NCI-H1417 treated with DMSO at 0.1 percent for 48 hours (cell line): ENCODE measurements at places on chromosomes 16 and 17.

DNA sequence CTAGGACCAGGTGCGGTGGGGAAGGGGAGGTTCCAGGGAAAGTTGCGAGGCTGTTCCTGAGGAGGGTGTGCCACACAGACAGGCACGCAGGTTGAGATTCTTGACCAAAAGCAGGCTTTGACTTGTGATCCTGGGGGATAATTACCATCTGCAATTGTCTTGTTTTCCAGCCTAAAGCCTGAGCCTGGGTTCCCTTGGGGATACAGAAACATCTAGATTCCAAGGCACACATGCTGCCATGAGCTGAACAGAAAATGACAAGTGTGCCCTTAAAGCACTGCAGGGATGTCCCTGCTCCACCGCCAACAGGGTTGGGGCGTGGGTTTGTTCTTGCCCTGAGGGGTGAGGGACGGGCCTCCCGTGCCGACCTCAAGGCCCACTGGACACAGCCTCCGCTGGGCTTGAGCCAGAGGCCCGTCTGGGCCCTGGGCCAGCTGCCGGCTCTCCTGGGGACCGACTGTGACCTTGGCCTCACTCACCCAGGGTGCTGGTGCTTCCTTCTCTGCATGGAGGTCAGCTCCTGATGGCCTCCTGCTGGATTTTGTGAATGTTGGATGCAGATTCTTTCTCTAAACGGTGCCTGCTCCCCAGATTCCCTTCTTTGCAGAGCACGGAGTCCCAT, 14.0 kb downstream of the CA5A start:
- DNase-seq: no peak

GRCh38 chr17:39150795-39151149, 665 bp downstream of the PLXDC1 start:
- DNase-seq: no peak

- DNase-seq: no peak
These were observed 17.7 kb downstream of the PIMREG start for GRCh38 chr17:6461792-6462524.

GRCh38 chr16:81531419-81531821, 86.8 kb downstream of the CMIP start:
- no peak for DNase-seq

DNA sequence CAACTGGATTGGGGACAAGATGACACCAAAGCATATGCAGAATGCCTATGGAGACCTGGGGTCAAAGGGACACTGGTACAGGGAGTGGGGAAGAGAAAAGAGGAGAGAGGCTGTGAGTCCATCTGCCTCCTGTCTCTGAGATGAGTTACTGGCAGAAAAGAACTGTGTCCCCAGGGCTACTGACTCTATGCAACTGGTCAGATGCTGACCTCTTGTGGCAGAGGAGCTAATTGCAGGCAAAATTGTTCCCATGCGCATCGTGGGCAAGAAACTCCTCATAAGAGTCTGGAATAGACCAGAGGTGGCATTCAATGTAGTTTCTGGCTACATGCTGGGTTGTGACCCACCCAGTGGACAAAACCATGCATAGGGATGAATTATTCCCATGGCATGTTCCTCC, 26.1 kb upstream of the MLKL start:
- no peak for DNase-seq

GRCh38 chr17:1143573-1143972, 36.2 kb downstream of the ABR start:
- no peak for DNase-seq

GRCh38 chr17:55683550-55684315, 38.9 kb downstream of the TMEM100 start:
- DNase-seq: no peak

DNA sequence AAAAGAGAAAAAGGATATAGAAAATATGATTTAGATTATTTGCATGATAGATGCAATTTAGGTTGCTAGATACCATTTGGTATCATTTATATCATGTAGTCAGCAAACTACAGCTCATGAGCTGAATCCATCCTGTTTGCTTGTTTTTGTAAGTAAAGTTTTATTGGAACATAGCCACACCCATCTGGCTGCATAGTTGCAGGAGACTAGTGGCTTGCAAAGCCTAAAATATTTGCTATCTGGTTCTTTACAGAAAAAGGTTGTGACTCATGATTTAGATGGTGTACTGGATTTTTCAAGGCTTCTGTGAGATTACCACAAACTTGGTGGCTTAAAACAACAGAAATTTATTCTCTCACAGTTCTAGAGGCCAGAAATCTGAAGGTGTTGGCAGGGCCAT, 49.9 kb downstream of the MAP2K4 start:
- no peak for DNase-seq

DNA sequence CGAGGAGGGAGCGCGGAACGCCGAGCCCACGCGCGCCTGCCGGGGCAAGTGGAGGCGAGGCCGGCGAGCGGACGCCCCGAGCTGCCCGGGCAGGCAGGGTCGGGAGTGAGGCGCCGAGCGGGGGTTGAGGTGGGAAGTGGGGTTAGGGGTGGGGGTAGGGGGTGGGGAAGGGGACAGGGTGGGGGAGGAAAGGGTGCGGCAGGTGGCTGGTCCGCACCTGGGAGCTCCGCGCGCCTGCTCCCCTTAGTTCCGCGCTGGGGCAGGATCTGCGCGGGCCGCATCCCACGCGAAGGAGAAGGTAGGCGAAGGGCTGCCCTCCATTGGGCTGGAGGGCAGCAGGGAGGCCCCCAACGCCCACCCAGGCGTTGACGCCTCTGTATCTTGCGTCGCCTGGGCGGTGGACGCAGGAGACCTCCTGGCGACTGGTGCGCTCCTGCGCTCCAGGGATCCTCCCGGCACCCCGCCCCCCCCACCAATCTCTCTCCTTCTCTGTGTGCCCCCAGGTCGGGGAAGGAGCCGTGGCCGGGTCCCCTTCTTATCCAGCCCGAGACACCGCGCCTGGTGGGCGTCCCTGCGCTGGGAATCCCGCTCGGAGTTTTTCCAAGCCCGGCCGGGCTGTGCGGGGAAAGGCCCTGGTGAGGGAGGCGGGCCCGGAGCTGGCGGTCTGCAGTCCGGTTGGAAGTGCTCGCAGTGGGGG, 51.3 kb upstream of the AMZ2 start:
- no peak for DNase-seq

GRCh38 chr16:83899978-83900377, 1.1 kb downstream of the MLYCD start:
- no peak for DNase-seq

DNA sequence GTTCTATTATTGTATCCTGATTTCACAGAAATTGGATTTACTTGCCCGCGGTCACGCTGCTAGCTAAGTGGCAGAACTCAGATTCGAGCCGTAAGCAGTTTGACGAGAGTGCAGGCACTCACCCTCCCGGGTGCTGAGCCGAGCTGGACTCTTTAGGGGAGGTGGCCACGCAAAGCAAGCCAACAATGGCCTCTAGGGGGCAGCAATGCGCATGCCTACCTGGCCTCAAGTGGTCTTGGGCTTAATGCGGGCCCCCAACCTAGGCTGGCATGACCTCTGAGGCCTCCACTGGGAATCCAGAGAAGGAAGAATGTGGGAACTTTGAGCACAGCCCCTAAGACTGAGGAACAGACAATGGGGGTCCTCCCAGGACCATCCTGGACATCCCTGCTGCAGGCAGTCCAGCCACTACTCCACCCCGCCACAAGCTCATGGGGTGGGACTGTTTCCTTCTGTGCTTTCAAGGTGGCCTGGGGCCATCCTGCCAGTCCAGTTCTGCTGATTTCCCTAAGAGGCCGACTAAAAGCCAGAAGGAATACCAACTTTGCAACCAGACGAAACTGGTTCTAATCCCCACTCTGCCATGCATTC, 276.5 kb downstream of the XYLT1 start:
- DNase-seq: no peak

GRCh38 chr17:74454197-74455024, 12.0 kb upstream of the CD300A start:
- DNase-seq: peak; percentile 41

DNA sequence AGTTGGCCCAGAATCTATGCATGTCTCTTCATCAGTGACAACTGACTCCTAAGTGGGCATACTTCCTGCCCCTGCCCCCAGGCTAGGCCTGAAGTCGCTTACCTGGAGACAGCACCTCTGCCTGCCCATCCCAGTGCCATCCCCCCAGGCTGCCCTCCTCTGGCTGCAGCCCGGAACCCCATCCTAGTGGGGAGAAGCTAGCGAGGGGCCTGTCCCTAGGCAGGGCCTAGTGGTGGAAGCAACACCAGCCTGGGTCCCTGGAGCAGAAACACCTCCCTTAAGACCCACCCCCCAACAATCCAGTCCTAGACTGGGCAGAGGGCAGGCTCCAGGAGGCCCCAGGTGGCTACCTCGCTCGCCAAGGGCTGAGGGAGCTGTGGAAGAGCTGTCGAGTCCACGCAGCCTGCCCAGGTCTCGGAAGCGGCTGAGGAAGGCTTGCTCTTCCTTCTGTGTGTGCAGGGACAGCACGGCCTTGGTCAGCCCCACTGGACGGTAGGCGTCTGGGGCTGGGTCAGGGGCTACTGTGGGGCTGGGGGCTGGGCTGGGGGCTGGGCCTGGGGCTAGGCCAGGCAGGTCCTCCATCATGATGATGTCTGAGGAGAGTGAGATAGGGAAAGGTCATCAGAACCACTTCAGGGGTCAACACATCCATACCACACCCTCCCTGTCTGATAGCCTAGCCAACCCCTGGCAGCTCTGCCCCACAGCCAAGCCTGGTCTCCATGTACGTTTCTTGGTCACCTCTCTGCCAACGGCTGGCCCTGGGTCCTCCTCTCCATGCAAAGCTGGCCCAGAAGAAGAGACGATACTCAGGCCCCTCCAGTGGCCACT, 7.6 kb downstream of the PER1 start:
- no peak for DNase-seq

GRCh38 chr16:2858245-2859025, 465 bp upstream of the PRSS22 start:
- no peak for DNase-seq

DNA sequence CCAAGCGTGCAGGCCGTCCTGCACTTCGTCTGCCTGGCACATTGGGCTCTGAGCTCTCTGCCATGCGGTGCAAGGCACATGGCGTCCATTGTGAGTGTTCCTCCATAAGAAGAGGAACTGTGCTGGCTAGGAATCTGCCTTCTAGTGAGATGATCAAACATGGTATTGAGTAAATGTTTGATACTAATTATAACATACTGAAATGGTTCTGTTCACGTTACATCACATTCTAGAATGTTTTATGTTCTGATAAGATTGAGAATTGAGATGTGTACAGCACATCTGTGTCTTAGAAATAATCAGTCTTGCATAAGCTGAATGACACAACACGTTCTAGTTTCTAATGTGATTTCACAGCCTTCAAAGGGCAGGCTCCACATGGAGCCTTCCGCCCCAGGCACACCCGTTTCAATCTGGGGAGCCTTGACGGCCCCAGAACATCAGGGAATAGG, 42.9 kb downstream of the USP10 start:
- DNase-seq: no peak

DNA sequence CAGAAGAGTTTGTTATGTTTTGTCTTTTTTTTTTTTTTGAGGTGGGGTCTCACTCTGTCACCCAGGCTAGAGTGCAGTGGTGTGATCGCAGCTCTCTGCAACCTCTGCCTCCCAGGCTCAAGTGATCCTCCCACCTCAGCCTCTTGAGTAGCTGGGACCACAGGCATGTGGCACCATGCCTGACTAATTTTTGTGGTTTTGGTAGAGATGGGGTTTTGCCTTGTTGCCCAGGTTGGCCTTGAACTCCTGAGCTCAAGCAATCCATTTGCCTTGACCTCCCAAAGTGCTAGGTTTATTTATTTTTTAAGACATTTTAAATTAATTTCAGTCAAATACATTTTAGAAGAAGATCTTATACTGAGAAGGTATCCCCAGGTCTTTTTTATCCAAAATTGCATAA, 366.7 kb downstream of the KCNJ2 start:
- no peak for DNase-seq

DNA sequence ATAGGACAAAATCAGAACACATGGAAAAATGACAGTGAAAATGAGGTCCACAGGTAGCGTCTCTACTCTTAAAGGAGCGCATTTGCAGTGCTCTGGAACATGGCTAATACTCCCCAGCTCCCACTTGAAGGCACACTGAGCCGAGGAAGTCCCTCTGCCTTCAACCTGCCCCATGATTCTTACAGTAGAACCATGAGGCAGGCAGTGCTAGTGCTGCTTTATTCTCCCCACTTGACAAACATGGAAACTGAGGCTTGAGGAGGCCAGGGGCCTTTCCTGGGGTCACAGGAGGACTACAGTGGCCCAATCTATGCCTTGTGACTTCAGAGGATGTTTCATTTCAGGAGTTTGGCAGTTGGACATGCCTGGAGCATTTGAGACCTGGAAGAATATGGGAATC, 244.1 kb upstream of the MAF start:
- DNase-seq: no peak

- DNase-seq: no peak
These were observed 194.3 kb downstream of the C16orf78 start for GRCh38 chr16:49567950-49568349.

- no peak for DNase-seq
These were observed 84.7 kb downstream of the IRX5 start for GRCh38 chr16:55015181-55015913.

GRCh38 chr17:39750131-39751015, 12.6 kb downstream of the GRB7 start:
- no peak for DNase-seq

DNA sequence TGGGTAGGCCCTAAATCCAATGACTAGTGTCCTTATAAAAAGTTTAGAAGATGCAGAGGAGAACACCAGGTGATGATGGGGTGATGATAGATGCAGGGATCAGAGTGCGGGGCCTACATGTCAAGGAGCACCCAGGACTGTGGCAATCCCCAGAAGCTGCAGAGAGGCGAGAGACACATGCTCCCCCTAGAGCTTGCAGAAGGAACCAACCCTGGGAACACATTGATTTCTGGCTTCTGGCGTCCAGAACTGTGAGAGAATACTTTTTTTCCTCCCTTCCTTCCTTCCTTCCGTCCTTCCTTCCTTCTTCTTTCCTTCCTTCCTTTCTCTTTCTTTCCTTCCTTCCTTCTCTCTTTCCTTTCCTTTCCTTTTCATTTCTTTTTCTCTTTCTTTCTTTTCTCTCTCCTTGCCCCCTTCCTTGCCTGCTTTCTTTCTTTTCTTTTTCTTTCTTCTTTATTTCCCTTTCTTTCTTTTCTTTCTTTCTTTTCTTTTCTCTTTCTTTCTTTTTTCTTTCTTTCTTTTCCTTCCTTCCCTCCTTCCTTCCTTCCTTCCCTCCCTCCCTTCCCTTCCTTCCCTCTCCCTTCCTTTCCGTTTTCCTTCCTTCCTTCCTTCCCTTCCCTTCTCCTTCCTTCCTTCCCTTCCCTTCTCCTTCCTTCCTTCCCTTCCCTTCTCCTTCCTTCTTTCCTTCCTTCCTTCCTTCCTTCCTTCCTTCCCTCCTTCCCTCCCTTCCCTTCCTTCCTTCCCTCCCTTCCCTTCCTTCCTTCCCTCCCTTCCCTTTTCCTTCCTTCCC, 134.3 kb downstream of the HAPSTR1 start:
- no peak for DNase-seq

- DNase-seq: peak; percentile 57
These were observed 7.1 kb downstream of the TMEM97 start for GRCh38 chr17:28326114-28326513.

- DNase-seq: no peak
These were observed 111.3 kb downstream of the CHD9 start for GRCh38 chr16:53166099-53166498.

GRCh38 chr16:31874366-31875111, 932 bp downstream of the ZNF267 start:
- DNase-seq: no peak

GRCh38 chr16:13803974-13804373, 116.0 kb upstream of the ERCC4 start:
- DNase-seq: no peak
